ENCODE measurements at places on chromosomes 1 and 21.
A peak's percentile ranks its signal among the peaks of the same experiment; 100 is the strongest.

GRCh38 chr1:66313429-66313828 lies 220.5 kb upstream of the SGIP1 start:
- DNase-seq, result no peak

DNA sequence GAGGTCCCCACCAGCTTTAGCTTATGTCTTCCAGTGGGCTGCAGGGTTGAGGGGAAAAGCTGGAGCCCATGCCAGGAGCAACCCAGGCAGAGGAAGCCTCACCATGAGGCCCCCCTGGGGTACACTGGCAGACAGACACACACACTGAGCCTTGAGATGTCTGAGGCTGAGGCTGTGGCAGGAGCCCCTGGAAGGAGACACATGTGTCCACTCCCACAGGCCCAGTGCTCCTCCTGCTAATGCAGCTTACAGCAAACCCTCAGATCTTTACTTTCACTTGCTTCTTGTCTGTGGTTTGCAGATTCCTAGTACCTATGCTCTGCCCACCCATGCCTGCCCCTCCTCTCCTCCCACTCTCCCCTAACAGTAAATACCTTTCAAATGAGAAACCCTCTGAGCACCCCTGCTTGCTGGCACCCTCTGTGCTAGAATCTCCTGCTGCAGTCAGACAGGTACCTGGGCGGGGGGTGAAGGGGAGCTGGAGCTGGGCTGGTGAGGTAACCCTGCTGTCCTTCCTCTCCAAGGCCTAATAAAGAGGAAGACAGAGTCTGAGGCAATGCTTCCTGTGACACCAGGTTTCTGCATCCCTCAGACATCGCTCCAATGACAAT lies 63.4 kb upstream of the NEK2 start:
- DNase-seq, result no peak

DNA sequence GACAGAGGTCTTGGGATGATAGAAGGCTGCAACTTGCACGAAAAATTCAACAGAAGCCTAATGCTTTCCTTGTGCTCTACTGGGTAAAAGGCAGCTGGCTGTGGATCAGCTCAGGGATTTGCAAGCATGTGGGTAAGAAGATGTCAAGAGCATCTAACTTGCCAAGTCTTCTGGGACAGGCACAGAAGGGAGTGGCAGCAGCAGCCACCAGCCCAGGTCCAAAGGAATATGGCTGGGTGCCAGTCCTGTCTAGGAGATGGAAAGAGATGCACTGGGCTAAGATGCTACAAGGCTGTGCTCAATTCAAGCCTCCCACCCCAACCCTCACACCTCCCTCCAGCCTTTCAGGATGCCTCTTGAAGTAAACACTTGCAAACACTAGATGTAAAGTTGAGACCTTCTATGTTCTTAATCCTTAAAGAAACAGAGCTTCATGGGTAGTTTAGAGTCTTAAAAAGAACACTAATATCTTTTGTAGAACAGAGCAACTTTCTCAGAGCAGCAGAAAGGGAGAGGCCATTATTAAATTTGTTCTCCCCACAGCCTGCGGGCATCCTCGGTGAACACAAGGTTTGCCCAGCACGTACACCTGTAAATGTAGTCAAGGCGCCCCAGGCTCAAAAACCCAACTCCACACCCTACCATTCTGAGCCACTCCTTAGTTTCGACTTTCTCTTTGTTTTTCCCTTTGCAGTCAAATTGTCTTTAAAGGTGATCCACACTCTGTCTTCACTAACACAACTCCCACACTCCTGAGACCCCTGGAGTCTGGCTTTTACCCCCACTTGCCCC lies 64.6 kb upstream of the BCAR3 start:
- no peak for DNase-seq

DNA sequence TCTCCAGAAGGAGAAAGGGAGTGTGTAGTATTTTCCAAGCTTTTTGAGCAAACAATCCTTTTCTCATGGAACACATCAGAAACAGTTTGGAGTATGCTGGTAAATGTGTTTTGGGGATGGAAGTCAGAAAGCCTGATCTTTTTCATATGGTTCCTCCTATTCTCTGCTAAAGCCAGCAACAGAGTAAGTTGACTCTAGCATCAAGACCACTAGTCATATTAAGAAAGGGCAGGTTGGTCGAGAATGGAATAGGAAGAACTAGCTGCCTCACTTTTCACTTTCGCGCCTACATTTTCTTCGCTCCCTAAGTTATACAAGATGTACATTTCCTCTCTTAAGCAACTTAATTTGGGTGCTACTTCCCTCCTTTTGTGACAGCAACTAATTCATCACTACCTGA lies 24.0 kb downstream of the PPT1 start:
- no peak for DNase-seq

- no peak for DNase-seq
These were observed 24.4 kb upstream of the ZC3H12A start for GRCh38 chr1:37449936-37450335.

- DNase-seq, result no peak
These were observed 717 bp downstream of the CRYZL1 start for GRCh38 chr21:33640697-33641351.

- DNase-seq, result no peak
These were observed 350.9 kb upstream of the PKN2 start for GRCh38 chr1:88333086-88333695.

- DNase-seq, result no peak
These were observed 25.4 kb upstream of the ALDH4A1 start for GRCh38 chr1:18927654-18928272.

DNA sequence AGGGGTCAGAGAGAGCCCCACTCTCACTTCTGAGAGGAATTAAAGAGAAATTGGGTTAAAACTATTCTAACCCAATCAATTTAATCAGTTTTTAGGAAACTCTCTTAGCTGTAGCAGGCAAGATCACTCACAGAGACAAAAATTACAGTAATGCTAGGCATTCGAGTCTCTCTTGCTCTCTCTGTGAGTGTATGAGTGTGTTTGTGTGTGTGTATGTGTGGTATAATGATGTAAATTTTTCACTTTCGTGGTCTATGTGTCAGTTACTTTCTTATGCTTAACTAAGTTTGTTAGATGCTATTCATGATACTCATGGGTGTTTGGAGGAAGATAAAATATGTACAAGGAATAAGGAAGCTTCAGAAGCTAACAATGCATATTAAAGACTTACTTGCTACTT lies 131.3 kb downstream of the FASLG start:
- DNase-seq, result no peak

GRCh38 chr1:10730985-10731384 lies 65.5 kb downstream of the CASZ1 start:
- DNase-seq, result no peak

- no peak for DNase-seq
These were observed 126.4 kb downstream of the ZZZ3 start for GRCh38 chr1:77556045-77556444.

DNA sequence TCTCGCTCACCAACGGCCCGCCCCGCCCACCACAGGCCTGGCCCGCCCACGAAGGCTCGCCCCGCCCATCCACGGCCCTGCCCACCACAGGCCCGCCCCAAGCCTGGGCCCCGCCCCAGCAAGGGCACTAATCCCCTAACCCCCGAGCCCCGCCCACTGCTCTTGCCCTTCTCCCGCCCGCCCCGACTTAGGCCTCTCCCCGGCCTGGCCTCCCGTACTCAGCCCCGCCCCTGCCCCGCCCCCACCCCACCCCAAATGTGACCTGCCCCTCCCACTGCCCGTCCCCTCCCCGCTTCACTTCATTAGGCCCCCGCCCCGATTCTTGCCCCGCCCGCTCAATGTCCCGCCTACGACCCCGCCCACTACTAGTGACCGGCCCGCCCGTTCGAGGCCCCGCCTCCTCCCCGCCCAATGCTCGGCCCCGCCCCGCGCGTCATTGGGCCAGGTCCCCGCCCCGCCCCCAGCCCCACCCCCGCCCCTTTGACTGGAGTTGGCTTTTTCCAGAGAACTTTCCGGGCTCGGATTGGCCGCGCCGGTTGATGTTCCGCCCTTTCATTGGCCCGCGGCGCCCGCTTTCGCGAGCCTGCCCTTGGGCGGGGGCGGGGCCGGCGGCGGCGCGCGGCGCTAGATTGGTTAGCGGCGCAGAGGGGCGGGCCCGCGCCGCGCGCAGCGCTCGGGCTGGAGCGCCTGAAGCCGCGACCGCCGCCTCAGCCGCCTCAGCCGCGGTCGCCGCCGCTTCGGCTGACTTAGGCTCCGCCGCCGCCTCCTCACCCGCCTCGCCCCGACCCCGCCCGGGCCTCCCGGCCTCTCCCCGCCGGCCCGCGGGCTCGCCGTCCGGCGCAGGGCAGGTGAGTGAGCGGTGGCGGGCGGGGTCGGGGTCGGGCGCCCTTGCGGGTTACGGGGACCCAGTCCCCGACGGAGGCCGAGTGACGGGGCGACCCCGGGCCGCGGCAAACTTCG lies at the start of gene PCBP3:
Gene PCBP3, plus strand, starts transcription at position 705 of the 960 bp plus-strand sequence. CDS start 206,361 bp downstream, outside the sequence.
- DNase-seq, result peak; percentile 59

GRCh38 chr1:37480581-37481288 lies 6.4 kb downstream of the ZC3H12A start:
- DNase-seq, result no peak

- DNase-seq, result no peak
These were observed 205.2 kb downstream of the GRIK3 start for GRCh38 chr1:36829066-36829465.

DNA sequence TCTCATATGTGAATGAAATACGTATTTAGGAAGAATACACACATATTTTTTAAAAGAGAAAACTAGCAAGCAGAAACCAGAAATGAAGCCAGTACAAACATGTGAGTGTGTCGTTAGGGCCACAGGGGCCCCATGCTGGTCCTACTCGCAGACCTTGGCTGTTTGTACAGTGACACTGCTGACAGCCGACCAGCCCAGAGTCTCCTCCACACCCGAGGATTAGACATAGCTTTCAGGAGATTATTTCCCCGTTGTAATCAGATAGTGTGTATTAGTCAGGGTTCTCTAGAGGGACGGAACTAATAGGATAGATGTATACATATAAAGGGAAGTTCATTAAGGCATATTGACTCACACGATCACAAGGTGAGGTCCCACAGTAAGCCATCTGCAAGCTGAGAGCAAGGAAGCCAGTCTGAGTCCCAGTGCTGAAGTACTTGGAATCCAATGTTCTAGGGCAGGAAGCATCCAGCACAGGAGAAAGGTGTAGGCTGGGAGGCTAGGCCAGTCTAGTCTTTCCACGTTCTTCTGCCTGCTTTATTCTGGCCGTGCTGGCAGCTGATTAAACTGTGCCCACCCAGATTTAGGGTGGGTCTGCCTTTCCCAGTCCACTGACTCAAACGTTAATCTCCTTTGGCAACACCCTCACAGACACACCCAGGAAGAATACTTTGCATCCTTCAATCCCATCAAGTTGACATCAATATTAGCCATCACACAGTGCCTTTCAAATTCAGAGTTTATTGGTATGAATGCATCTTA lies 51.2 kb downstream of the DIP2A start:
- DNase-seq, result no peak

DNA sequence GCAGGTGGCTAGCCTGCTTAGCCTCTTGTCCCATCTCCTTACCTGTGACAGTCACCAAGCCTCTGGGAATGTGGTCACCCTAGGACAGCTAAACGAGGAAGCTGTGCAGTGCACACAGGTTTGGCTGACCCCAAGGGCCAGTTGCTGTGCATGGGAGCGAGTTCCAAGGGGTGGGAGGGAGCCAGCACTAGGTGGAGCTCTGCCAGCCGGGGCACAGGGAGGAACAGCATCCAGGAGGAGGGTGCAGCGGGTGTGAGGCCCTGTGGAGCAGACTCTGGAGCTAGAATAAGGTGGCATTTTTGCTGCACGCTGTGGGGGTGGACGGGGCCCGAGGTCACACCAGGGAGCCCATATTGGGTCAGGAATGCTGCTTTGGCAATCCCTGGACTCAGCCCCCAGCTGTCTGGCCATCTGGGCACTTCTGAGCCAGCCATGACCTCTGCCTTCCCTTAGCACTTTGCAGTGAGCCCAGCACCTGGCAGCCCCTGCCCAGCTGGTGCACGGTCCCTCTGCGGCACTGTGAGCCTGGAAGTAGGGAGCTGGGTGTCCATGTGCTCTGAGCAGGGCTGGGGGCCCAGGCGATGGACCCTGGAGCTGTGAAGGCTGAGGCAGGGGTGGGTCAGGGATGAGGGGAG lies 8.7 kb downstream of the PDXK start:
- DNase-seq, result no peak

DNA sequence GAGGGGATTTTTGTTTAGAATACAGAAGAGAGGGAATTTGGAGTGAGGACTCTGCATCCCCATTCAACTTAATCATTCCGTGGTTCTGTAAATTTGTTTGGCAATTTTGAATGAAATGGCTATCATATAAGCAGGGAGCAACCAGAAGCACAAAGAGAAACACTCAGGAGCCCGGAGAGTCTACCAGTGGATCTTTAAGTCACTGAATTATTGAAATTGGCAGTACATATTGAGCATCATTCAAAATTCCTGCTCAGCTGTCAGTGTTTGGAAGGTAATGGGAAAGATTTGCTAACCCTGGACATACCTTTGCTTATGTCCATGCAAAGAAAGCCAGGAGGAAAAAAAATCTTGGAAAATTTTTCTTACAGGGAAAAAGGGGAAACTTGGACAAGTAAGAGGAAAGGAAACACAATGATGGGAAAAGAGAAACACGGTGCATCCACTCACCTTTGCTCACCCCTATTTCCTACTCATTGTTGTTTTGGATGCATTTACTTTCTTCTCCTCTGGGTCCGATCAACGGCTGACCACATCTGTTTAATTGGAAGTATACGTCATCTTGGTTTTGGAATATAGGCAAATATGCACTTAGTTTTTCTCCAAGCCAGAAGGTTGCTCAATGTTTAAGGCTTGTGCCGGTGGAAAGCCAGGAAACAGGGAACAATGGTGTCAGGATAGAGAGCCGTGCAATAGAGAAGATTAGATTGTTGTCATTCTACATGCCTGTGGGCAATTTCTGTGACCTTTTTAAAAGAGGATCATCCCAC lies 243.0 kb upstream of the LYPLAL1 start:
- DNase-seq, result no peak

DNA sequence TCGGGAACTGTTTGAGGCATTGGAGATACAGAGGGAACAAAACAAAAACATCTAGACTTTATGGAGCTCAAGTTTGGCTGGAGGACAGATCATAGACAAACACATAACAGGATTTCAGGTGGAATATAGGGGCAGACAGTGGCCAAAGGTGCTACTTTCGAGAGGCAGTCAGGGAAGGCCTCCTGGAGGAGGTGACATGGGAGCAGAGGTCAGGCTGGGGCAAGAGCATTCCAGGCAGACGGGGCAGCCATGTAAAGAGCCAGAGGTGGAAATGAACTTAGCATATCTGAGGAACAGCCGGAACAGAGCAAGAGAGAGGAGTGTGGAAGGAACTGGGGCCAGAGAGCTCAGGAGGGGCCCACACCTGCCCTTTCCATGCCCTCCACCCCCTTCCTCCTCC lies 122.3 kb downstream of the DMRTB1 start:
- DNase-seq, result no peak

GRCh38 chr1:52683367-52683940 lies 14.7 kb downstream of the COA7 start:
- DNase-seq, result no peak

DNA sequence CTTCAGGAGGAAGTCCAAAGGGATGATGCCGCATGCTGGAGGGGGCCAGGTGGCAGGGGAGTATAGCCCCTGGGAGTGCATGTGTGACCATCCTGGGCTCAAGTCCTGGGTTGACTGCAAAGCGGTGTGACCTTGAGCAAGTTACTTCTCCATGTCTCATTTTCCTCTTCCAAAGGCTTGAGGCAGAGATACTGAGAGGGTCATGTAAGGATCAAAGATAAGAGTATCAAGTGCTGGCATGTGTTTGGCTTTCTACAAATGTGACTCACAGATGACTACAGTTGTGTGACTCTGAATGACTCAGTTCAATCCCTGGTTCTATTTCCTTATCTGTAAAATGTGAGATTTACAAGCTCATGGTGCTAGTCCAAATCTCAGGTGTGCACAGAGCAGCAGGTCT lies 26.1 kb downstream of the PROK1 start:
- no peak for DNase-seq

- DNase-seq, result no peak
These were observed 4.5 kb downstream of the CNR2 start for GRCh38 chr1:23908453-23909341.

- DNase-seq, result no peak
These were observed 22.7 kb downstream of the POFUT2 start for GRCh38 chr21:45264912-45265515.
